ENCODE measurements at places on chromosomes 5 and 9.

DNA sequence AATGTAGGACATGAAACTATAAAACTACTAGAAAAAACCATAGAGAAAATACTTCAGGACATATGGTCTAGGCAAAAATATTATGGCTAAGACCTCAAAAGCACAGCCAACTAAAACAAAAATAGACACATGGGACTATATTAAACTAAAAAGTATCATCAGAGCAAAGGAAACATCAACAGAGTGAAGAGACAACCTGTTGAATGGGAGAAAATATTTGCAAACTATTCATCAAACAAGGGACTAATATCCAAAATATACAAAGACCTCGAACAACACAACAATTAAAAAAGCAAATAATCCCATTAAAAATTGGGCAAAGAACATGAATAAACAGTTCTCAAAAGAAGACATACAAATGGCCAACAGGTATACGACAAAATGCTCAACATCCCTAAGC is 210.9 kb downstream of the PCSK1 start:
- DNase-seq, result no peak

DNA sequence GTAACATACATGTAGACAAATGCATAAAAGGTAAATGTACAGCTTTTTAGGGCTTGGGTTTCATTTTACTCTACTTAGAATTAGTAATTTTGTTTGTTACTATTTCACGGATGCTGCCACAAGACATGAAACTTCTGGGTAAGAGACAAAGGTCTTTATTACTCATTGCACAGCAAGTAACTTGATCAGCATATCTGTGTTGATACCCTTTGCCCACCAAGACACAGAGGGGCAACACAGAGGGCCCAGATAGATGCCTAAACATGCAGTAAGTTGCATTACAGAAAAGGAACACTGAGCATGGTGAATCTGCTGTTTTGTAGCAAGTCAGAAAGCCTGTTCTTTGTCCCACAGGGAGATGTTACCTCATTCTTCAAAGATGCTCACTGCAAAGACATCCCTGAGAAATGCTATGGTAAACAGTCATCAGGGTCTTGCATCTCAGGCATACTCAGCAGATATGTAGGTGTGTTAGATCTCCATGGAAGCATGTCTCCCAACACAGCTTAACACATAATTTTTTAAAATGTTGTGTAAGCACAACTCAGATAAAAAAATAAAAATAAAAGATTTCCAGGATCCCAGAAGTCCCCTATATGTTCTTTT is 10.3 kb downstream of the ITGA2 start:
- no peak for DNase-seq

DNA sequence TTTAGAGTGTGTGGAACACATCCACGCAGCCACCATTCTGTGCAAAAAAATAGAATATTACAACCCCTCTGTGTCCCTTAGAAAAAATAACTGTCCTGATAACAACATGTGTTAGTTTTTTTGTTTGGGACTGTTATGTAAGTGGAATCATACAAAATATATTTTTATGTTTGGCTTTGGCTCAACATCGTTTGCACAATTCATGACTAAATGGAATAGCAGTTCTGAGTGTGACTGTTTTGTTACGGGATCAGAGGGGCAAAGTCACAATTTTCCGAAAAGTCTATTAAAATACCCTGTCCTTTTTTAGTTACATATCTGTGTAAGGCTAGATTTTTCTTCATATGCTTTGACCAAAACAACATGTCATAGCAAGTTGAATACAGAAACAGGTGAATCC is 12.8 kb downstream of the MTREX start:
- no peak for DNase-seq

- DNase-seq, result no peak
These were observed 89.3 kb downstream of the MACIR start for GRCh38 chr5:103347716-103348423.

GRCh38 chr5:44646016-44646415 is 162.7 kb upstream of the MRPS30 start:
- DNase-seq, result no peak
